ENCODE measurements at places on chromosomes 16 and 17. TPM values are rescaled to one million over a fixed set of nuclear protein-coding genes. Genes with fewer than 3 reads are reported as not detected.

DNA sequence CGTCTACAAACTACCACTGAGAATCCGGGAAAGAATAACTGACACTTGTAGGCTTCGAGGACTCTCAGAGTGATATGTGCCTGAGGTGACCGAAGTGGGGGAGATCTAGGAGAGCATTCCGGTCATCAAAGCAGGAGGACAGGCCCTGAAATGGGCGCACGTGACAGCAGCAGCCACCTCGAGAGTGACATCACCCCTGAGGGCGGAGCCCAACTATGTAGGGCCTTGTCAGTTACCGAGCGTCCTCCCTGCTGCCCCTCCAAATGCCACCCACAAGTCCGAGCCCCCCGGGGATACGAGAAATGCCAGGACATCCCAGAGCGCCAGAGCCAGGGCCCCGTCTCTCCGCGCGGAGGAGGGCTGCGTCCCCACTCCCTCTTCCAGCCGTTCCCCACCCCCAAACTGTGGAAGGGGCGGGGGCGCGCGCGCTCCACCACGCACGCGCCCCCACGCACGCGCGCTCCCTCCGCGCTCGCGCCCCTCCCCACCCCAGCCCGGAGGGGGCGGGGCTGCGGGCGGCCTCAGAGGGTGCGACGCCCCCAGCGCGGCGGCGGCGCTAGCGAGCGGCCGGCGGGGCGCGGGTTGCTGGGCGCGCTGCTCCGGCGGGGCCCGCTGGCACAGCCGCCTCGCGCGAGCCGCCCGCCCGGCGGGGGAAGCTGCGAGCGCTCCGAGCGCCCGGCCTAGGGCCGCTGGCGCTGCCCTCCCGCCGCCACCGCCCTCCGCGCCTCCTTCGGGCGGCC, at the start of gene TANC2:
Gene TANC2, plus strand, starts transcription at position 550 of the 740 bp plus-strand sequence. CDS start 43,325 bp downstream, outside the sequence.
- peak; percentile 93 for DNase-seq

DNA sequence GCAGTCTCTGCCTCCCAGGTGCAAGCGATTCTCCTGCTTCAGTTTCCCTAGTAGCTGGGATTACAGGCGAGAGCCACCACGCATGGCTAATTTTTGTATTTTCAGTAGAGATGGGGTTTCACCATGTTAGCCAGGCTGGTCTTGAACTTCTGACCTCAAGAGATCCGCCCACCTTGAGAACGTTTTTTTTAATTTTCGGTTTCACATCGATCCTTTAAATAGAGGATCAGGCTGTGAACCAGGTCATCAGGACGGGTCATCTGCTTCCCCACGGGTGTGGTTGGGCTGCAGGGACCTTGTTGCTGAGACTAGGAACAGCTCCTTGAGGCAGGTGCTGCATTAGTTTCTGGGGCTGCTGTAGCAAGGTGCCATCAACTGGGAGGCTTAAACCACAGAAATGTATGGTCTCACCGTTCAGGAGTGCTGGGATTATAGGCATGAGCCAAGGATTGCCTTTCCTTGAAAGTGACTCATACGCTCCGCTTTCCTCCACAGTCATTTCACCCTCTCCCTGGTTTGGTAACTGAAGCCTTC, 7.9 kb upstream of the NAGPA start:
- DNase-seq, result no peak

GRCh38 chr17:6572972-6573370, 16.6 kb upstream of the PITPNM3 start:
- DNase-seq, result no peak

GRCh38 chr17:48567209-48567608, 10.9 kb downstream of the HOXB4 start:
- no peak for DNase-seq

Gene HEATR9
- total RNA-seq, result 7.8 TPM

DNA sequence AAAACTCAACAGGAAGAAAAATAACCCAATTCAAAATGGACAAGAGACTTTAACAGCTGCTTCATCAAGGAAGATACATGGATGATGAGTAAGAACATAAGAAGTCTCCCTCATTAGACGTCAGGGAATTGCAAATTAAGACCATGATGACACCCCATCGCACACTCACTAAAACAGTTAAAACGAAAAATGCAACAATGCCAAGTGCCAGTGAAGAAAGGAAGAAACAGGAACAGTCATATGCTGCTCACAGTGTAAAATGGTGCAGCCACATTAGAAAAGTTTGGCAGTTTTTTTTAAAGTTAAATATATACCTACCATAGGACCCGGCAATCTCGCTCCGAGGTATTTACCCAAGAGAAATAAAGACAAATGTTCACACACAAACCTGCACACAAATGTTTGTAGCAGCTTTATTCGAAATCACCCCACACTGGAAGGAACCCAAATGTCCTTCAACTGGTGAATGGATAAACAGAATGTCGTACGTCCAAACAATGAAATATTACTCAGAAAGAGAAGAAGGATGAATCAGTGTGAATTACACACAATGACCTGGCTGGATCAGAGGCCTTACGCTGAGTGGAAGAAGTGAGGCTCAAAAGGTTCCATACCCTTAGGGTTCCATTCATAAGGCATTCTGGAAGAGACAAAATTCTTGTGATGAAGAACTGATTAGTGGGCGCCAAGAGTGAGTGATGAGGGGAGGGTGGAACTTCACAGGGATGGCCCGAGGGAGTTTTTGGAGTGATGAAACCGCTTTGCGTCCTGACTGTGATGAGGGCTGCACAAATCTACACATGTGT, 110.3 kb downstream of the C16orf95 start:
- no peak for DNase-seq

- peak; percentile 38 for DNase-seq
Observed at GRCh38 chr17:68972119-68972704, 17.0 kb upstream of the ABCA8 start.

Gene SMIM36
- total RNA-seq, result 9.5 TPM

- peak; percentile 86 for DNase-seq
Observed at GRCh38 chr17:64315032-64315490, 52.0 kb upstream of the TEX2 start.

Gene FGF11
- 4.2 TPM for total RNA-seq

- no peak for DNase-seq
Observed at GRCh38 chr17:37671824-37672547, 28.7 kb upstream of the DDX52 start.

- DNase-seq, result no peak
Observed at GRCh38 chr16:35747658-35748455, 2288.4 kb downstream of the TP53TG3F start.

- DNase-seq, result no peak
Observed at GRCh38 chr17:18959071-18959844, 7.3 kb downstream of the SLC5A10 start.

DNA sequence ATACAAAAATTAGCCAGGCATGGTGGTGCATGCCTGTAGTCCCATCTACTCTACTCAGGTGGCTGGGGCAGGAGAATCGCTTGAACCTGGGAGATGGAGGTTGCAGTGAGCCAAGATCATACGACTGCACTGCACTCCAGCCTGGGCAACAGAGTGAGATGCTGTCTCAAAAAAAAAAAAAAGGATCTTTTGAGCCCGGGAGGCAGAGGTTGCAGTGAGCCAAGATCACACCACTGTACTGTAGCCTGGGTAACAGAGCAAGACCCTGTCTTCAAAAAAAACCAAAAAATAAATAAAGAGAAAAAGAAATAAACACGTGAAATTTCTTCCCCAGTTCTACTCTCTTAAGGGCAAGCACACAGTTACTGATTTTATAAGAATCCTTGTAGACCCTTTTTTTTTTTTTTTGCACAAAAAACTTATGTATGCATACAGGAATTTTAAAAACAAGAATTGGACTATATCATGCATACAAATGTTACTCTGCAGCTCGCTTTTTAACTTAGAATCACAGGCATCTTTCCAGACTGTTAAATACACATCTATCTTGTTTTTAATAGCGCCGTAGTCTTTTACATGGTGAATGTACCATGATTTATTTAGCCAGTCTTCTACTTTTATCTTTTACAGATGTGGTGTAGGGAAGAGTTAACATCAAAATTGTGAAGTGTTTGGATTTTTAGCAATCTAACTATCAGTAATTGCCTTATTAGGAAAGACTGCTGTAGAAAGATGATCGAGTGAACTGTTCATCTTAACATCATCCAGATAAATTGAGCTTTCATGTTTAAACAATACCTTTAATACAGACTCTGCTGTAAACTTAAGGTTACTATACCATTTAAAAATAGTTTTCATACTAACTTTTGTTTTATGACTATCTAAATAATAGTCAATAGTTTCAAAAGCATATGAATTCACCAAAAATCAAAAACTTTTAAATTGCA, 14.6 kb downstream of the CDH3 start:
- DNase-seq, result no peak

DNA sequence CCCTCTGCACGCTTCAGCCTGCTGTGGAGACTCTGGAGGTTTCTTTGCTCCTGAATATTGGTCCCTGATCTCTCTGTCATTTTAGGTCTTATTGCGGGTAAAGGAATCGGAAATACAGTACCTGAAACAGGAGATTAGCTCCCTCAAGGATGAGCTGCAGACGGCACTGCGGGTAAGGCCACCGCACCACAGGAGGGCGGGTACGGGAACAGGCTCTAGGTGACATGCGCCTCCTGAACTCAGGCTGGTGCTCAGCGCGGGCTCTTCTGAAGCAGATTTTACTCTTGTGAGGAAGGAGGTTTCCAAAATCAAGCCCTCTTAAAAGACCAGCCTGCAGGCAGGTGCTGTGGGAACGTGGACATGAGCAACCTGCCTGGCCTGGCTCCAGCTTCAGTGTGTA, 29.8 kb downstream of the PLD6 start:
- DNase-seq, result no peak

GRCh38 chr16:86566966-86567700, 504 bp downstream of the FOXC2 start:
- DNase-seq, result no peak

Gene SPATA32
- 47.4 TPM for total RNA-seq

Gene WNT9B
- total RNA-seq, result not detected

GRCh38 chr17:64145375-64145750, 15.4 kb upstream of the ERN1 start:
- DNase-seq, result no peak

- DNase-seq, result peak; percentile 50
Observed at GRCh38 chr17:35117984-35118383, 1.7 kb downstream of the RAD51D start.

- DNase-seq, result no peak
Observed at GRCh38 chr16:280991-281659, 734 bp downstream of the ARHGDIG start.

- no peak for DNase-seq
Observed at GRCh38 chr17:50423553-50424159, 2.4 kb upstream of the ACSF2 start.

Gene COPZ2
- total RNA-seq, result 13.2 TPM

DNA sequence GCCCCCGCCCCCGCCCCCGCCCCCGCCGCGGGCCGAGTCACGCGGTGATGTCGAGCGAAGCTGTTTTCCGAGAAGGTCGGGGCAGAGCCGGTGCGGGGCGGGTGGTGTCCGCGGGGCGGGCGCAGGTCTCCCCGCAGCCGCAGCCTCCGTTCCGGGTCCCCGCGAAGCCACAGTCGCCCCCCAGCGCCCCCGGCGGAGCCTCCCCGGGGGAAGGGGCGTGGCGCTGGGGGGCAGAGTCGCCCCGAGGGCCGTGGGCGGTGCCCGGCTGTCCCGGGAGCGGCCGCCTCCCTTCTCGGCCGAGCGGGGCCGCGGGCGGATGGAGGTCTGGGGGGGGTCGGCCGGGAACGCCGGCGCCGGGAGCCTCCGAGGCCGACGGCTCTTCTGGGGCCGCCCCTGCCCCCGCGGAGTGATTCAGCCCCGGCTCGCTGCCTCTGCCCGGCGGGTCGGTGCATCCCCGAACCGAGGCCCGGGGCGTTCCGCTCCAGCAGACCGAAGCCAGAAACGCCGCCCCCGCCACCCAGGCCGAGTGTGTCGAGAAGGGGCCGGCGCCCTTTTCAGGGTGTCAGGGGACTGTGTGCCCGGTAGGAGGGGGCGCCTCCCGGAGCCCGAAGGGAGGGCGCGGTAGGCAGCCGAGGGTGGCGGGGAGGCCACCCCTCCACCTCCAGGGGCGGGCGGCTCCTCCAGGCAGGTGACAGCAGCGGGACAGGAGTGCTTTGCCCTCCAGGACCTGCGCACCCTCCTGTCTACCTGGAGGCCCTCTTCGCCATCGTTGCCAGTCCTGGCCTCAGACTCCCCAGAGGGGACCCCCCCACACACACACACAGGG, 1.7 kb downstream of the METRNL start:
- DNase-seq, result no peak

DNA sequence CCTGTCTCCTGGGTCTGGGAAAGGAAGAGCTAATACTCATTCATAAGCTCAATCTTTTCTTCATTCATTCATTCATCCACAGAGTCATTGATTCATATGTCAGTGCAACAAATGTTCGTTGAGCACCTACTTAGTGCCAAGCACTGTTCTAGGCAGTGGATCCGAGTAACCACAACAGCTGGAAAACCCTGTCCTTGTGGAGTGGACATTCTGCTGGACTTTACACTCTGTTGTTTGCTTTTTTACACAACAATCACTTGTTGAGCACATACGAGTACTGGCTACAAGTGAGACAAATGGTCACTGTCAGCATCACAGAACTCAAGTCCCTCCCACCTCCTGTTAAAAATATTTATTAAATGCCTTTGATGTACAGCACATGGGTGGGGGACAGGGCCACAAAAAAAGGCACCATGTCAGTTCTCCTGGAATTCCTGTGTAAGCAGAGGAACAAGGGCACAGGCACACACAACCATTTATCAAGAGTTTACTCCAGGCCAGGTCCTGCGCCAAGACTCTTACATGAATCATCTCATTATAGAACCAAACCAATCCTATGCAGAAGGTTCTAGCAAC, 46.9 kb downstream of the TEKT5 start:
- no peak for DNase-seq

Gene DNASE1L2
- 2.5 TPM for total RNA-seq

Gene OTOP2
- total RNA-seq, result 2.4 TPM

GRCh38 chr16:661184-661821, 6.6 kb upstream of the RHOT2 start:
- no peak for DNase-seq

DNA sequence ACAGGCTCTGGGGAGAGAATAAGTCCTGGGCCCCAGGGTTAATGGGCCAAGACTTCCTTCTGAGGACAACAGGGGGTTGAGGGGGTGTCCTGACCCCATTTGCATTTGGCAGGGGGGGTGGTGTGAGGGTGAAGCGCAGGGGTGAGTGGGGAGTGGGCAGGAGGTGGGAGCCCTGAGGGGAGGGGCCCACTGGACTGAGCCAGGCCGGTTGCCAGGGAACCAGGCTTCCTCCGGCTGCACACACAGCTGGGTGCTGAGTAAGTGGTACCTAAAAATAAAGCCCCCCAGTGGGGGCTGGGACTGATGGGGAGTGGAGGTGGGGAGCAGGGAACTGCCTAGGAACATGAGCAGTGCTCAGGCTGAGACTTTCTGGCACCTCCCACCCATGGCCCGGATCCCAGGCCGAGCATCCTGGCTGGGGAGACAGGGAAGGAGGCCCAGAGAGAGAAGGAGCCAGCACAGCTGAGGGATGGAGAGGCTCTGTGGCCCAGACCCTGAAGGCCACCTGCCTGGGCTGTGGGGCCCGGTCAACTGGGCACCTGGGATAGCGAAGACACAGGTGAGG, 7.5 kb upstream of the RASD1 start:
- peak; percentile 59 for DNase-seq

GRCh38 chr16:49277386-49277742, 4.3 kb downstream of the CBLN1 start:
- no peak for DNase-seq
